ENCODE measurements at places on chromosomes 2 and 18.

DNA sequence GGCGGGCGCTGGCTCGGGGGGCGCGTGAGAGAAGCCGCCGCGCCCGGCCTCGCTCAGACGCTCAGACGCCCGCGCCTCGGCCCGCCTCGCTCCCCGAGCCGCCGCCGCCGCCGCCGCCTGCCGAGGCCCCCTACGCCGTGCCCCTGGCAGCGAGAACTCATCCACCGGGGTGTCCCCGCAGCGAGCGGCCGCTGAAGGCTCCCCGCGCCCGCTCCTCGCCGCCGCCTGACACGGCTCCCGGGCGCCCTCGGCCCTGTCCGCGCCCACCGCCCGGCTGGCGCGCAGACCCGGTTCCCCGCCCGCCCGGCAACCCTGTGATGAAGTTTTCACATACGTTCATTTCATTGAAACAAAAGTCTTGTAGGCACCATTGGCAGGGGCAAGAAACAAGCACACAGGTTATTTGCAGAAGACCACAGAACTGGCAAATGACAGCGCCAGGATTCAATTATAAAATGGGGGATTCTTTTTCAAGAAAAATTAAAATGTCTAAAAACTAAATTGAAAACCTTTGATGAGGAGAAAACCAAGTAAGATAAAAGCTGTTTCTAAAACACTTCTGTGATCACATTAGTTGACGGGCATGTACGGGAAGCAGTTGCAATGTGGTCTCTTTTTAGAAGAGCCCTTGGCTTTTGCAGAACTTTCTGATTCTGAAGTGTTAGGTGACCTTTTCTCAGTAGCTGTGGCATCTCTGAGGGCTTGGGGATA, 50.5 kb upstream of the TUBA3D start:
- H3K27me3 ChIP-seq, result peaks cover 79% of the 10 kb centered on the region
- no peaks in the 10 kb centered on the region for H3K4me1 ChIP-seq
- no peak overlapping the region for H3K27ac ChIP-seq
- no peak for DNase-seq

- peaks cover 6% of the 10 kb centered on the region for H3K4me1 ChIP-seq
- DNase-seq, result no peak
- no peaks in the 10 kb centered on the region for H3K36me3 ChIP-seq
- H3K27me3 ChIP-seq, result no peaks in the 10 kb centered on the region
- no peak overlapping the region for H3K4me3 ChIP-seq
These were observed 591.3 kb upstream of the ZNF804A start for GRCh38 chr2:184006998-184007397.

- no peaks in the 10 kb centered on the region for H3K27me3 ChIP-seq
- peaks cover 14% of the 10 kb centered on the region for H3K4me1 ChIP-seq
- H3K4me3 ChIP-seq, result no peak overlapping the region
- H3K36me3 ChIP-seq, result no peaks in the 10 kb centered on the region
- no peak overlapping the region for H3K27ac ChIP-seq
- no peak for DNase-seq
These were observed 9.0 kb downstream of the SETBP1 start for GRCh38 chr18:44689736-44690135.

- no peak for DNase-seq
- H3K27ac ChIP-seq, result no peak overlapping the region
- no peaks in the 10 kb centered on the region for H3K36me3 ChIP-seq
These were observed 75.4 kb downstream of the KLF7 start for GRCh38 chr2:207090389-207090788.

DNA sequence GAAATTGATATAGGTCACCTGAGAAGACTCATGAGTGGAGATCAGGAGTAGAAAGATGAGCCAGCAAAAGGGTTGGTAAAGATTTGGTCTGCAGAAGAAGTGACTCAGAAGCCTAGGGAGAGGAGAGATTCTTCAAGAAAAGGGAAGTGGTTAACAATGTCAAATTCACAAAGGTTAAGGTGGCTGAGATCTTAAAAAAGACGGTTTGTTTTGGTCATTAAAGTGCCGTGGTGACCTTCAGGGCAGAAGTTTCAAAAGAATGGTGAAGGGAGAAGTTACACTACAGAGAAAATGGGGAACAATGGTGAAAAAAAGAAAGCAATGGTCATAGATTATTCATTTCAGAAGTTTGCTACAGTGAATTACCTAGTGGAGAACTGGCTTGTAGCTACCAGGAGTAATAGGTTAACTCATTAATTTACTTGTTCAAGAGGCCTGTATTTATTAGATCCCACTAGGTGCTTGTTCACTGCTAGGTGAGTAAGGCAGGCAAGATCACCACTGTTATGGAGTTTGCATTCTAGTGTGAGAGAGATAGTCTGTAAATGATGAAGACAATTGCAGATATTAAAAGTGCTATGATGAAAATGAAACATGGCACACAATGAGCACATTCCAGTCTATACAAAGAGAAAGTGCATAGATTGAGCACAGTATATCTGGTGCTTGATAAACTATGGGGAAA, 43.0 kb downstream of the FBXO48 start:
- H3K4me1 ChIP-seq, result peaks cover 13% of the 10 kb centered on the region
- no peak for DNase-seq
- no peak overlapping the region for H3K4me3 ChIP-seq
- H3K27ac ChIP-seq, result no peak overlapping the region
- H3K27me3 ChIP-seq, result no peaks in the 10 kb centered on the region

- H3K4me1 ChIP-seq, result no peaks in the 10 kb centered on the region
- no peak overlapping the region for H3K4me3 ChIP-seq
- DNase-seq, result no peak
- H3K36me3 ChIP-seq, result no peaks in the 10 kb centered on the region
- H3K27me3 ChIP-seq, result no peaks in the 10 kb centered on the region
These were observed 56.2 kb downstream of the PRKCE start for GRCh38 chr2:45707661-45708060.

- no peak for DNase-seq
- no peaks in the 10 kb centered on the region for H3K36me3 ChIP-seq
- H3K27me3 ChIP-seq, result no peaks in the 10 kb centered on the region
- no peak overlapping the region for H3K4me3 ChIP-seq
- H3K27ac ChIP-seq, result no peak overlapping the region
- no peaks in the 10 kb centered on the region for H3K4me1 ChIP-seq
These were observed 160.7 kb upstream of the CNTNAP5 start for GRCh38 chr2:123864416-123864815.

DNA sequence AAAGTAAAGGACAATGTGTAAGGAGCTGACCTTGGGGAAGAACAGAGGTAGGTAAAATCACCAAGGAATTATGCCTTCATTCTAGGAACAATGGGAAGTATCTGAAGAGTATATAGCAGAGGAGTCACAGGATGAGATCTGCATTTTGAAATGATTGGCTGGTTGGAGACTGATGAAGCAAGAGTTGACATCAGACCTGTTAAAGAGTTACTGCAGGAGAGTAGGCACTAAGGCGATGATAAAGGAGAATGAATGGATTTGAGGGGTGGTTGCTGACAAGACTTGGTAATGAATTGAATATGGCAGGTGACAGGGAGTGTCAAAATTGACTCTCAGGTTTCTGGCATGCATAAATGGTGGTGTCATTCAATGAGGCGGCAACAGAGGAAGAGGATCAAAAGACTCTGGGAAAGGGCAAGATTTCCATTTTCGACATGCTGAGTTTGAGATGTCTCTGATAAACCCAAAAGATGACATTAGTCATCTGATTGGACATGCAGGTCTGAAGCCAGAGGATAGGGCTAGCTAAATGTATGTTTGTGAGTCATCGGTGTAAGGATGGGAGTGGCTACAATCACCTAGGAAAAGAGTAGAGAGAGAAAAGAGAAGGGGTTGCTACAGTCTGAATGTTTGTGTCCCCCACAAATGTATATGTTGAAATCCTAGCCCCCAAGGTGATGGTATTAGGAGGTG, 236.5 kb downstream of the DYM start:
- H3K27me3 ChIP-seq, result no peaks in the 10 kb centered on the region
- no peak overlapping the region for H3K27ac ChIP-seq
- H3K4me3 ChIP-seq, result no peak overlapping the region
- H3K4me1 ChIP-seq, result peaks cover 14% of the 10 kb centered on the region

DNA sequence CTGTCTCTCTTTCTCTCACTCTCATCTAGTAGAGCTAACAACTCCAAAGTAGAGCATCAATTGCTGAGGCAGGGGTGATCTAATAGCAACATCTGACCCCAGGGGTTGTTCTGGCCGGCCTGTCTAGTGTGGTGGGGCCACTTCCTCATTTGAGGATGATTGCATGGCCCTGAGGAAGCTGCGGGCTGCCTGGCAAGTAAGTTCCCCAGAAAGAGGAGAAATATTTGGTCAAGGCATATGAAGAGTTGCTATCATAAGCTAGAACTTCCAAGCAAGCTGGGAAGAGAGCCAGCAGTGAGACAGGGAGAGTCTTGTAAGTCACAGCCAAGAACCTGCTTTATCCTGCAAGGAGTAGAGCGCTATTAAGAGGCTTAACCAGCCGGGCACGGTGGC, 50.8 kb upstream of the TMEM87B start:
- DNase-seq, result no peak
- H3K4me1 ChIP-seq, result peaks cover 24% of the 10 kb centered on the region
- no peaks in the 10 kb centered on the region for H3K36me3 ChIP-seq

- peak within 1 kb of the TSS; percentile 91 for H3K4me3 ChIP-seq
- peak; percentile 67 for DNase-seq
- H3K27me3 ChIP-seq, result peaks cover 8% of the 10 kb centered on the region
- H3K4me1 ChIP-seq, result peaks cover 6% of the 10 kb centered on the region
These were observed at the start of gene ZBTB14 for GRCh38 chr18:5295231-5295920. Gene ZBTB14 (minus strand): TSS chr18:5295726. CDS start chr18:5293246, 2,480 bp downstream.

DNA sequence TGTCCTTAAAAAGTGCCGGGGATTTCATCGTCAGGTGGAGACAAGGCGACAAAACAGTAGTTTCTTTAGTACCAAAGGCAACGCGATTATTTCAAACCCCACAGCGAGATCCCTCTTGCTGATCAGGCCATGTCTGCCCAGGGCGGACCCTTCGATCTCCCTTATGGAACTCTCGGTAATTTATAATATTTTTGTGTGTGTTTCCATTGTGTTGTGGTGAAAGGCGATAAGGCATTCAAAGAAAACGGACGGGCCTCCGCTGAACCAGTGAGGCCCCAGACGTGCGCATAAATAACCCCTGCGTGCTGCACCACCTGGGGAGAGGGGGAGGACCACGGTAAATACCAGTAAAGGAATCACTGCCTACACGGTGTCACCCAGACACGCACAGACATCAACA, 1.4 kb upstream of the GAD1 start:
- H3K4me3 ChIP-seq, result peak overlapping the region; percentile 97
- peaks cover 13% of the 10 kb centered on the region for H3K4me1 ChIP-seq
- no peak for DNase-seq
- no peak overlapping the region for H3K27ac ChIP-seq

DNA sequence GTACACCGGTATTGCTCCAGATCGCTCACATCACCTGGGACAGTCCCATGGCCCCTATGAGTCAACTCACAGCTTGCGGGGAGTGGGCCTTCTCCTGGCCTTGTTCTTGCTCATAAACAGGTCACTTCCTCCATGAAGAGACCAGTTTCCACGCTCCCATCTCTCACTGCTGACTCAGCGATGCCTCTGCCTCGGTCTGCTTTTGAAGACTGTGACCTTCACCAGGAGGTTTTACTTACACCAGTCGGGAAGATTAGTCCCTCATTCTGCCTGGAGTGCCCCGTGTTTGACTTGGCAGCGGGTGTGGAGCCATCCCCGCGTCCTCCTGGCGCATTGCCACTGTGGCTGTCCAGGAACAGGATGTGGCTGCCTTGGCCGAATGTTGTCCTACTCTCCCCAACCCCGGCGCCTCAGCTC, 159.8 kb downstream of the RHBDD1 start:
- peaks cover 25% of the 10 kb centered on the region for H3K4me1 ChIP-seq
- H3K27me3 ChIP-seq, result no peaks in the 10 kb centered on the region
- H3K4me3 ChIP-seq, result peak overlapping the region; percentile 57
- H3K27ac ChIP-seq, result peak overlapping the region; percentile 84
- peak; percentile 97 for DNase-seq

DNA sequence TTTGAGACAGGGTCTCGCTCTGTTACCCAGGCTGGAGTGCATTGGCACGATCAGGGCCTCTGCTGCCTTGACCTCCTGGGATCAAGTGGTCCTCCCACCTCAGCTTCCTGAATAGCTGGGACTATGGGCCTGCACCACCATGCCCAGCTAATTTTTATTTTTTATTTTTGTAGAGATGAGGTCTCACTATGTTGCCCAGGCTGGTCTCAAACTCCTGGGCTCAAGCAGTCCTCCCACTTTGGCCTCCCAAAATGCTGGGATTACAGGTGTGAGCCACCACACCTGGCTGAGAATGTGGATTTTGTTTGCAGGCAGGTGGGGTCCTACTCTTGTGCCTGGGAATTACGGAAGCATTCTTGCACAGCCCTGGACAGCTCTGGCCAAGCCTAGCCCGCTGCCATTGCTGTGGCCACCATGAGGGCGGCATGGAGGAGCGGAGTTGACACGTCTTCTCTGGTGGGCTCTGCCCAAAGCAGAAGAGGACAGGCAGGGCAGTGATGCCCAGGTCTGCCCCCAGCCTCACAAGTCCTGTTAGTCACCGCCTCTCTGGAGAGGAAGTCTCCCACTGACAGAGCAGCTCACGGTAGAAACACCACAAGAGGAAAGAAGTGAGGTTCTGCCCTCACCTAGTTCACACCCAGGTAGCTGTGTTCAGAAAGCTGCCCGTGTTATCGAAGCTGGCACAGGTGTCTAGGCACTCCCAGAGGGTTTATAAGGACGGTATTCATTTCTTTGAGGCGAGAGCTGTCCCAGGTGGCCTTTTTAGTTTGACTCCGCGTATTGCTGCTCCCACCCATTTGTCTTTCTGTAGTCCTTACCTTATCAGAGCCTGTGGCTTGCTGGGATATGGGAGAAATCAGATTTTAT, 46.2 kb downstream of the ARMC9 start:
- no peaks in the 10 kb centered on the region for H3K27me3 ChIP-seq
- no peak overlapping the region for H3K4me3 ChIP-seq
- H3K27ac ChIP-seq, result no peak overlapping the region
- no peak for DNase-seq

GRCh38 chr2:127172306-127172705, 47.8 kb downstream of the CYP27C1 start:
- no peaks in the 10 kb centered on the region for H3K27me3 ChIP-seq
- DNase-seq, result no peak
- H3K27ac ChIP-seq, result peak overlapping the region; percentile 16
- no peaks in the 10 kb centered on the region for H3K36me3 ChIP-seq
- no peak overlapping the region for H3K4me3 ChIP-seq
- peaks cover 7% of the 10 kb centered on the region for H3K4me1 ChIP-seq

- DNase-seq, result no peak
- H3K36me3 ChIP-seq, result no peaks in the 10 kb centered on the region
- 0 out of 2 replicates have a peak, but pooled peaks cover 3% of the 10 kb centered on the region for H3K27me3 ChIP-seq
- H3K4me1 ChIP-seq, result no peaks in the 10 kb centered on the region
These were observed 330.4 kb upstream of the FAM98A start for GRCh38 chr2:33929467-33929866.

GRCh38 chr2:99636144-99637034, 146.6 kb upstream of the REV1 start:
- H3K27me3 ChIP-seq, result no peaks in the 10 kb centered on the region
- H3K4me1 ChIP-seq, result no peaks in the 10 kb centered on the region
- no peak overlapping the region for H3K27ac ChIP-seq
- no peak for DNase-seq
- H3K4me3 ChIP-seq, result no peak overlapping the region

Measured in PC-3 (cell line).